ENCODE measurements at places on chromosomes 16 and 17.

- peak; percentile 77 for DNase-seq
These were observed at the start of gene DOC2B for GRCh38 chr17:181245-182049. TSS of gene DOC2B (minus strand) at chr17:181650. CDS start at chr17:181479, 171 bp downstream.

GRCh38 chr17:44916781-44917241 lies 1.5 kb upstream of the GFAP start:
- DNase-seq: no peak

DNA sequence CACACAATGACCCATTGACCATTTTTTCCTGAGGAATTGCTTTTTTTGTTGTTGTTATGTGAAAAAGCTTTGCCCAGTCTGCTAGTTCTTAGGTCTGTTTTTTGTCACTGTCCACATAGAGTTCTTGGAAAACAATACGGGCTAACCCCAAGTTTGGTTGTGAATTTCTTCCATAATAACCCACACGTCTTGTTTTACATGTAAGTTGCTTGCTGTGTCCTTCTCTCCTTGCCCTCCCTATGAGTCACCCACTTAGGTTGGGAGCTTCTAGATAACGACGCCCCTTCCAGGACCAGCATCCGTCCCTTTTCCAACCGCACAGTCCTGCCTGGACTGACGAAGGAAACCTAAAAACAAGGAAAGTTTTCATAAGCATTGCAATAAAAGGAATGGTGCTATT lies 175.3 kb upstream of the HS3ST3A1 start:
- DNase-seq: no peak

DNA sequence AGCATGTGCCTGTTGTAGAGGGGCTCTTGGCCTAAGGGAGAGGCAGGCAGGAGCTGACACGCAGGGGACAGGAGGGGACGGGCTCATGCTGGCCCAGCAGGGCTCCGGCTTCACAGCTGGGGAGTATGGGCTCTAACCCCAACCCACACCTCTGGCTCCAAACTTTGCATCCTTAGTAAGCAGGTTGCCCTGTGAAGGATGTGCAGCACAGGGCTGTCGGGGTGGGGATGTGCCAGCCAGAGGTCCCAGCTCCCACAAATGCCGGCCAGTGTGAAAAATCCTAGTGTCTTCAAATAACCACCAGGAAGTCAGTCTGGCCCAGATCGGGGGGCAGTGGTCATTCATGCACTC lies 14.0 kb upstream of the FAM83G start:
- DNase-seq: no peak

DNA sequence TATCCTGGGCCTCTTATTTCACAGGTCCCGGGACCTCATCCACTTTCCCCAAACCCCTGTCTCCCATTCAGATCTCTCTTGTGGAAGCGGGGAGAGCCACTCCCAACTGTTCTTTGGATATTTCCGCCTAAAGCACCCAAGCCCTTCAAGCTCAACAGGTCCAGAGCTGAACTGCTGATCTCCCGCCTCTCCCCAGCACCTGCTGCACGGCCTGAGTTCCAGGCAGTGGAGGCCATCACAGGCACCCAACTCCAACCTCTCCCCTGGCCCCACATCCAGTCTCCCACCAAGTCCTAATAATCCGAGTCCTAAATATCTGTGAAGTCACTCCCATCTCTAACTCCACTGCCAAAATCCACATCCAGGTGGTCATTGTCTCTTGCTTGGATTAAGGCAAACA lies 6.5 kb downstream of the ITGA2B start:
- DNase-seq: no peak

DNA sequence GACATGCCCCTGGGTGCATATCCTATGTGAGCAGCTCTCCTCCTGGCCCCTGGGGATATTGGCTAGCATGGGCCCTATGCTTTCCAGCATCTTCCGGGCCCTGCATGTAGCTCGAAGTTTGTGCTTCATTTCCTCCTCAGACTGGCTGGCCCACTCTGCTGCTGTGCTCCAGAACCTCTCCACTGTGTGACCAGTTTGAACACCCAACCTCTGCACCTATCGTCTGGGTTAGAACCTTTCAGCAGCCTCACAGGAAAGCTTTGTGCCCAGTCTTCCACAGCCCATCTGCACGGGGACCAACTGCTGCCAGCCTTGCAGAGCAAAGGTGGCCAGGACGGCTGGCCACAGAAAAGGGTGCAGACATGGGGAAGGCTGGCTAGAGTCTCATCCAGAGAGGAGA lies 10.2 kb upstream of the CLEC18B start:
- DNase-seq: no peak
